H1 (cell line): ENCODE measurements at places on chromosomes 7 and 10. TPM values are rescaled to one million over a fixed set of nuclear protein-coding genes. Genes with fewer than 3 reads are reported as not detected.

DNA sequence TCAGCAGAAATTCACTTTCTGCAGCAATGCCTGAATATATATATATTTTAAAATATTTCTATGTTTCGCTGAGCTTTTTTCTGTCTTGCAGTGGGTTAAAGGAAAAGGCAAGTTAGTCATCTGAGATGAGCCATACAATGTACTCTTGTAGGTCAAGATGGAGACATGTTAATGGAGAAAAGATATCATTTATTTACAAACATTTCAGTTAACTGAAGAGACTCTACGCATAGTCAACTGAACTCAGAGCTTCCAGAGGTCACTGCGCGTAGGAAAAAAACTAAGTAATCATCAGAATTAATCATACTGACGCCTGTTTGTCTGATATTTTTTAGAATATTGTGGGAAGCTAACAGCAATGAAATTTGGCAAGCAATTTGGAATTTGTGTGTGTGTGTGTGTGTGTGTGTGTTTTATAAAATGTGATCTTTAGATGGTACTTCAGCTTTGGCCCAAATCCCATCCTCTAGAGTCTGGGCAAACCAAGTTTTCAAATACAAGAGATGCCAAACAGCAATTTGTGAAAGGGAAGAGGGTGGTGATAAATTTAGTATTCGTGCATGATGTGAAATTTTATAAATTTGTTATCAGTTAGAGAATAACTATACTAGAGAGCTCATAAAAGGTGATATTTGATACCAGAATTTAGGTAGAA is 193.9 kb upstream of the AGR3 start:
- no peak for DNase-seq

SFMBT2 gene
- 2.9 and 3.4 TPM in 2 replicates for polyA plus RNA-seq

DNA sequence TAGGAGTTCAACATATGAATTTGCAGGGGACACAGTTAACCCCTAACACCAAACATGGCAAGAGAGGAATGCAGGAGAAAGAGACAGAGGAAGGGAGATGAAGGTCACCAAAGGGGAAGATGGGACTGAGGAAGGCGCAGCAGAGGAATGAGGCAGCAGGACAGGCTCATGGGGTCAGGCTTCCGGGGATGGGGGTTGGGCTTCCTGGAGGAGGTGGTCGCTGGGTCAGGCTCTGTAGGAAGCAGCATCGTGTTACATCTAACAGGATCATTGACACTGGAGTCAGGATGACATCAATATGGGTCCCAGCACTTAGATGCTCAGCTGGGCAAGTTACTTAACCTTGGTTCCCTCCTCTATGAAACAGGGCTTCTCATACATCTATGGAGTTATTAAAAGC is 113.2 kb downstream of the NPTX2 start:
- DNase-seq, result no peak

GRCh38 chr7:19248681-19249080 is 103.5 kb upstream of the FERD3L start:
- no peak for DNase-seq

TMEM236 gene
- 0.02 TPM in 2 replicates for polyA plus RNA-seq

INMT gene
- 0.94 and 1.2 TPM in 2 replicates for polyA plus RNA-seq

DNA sequence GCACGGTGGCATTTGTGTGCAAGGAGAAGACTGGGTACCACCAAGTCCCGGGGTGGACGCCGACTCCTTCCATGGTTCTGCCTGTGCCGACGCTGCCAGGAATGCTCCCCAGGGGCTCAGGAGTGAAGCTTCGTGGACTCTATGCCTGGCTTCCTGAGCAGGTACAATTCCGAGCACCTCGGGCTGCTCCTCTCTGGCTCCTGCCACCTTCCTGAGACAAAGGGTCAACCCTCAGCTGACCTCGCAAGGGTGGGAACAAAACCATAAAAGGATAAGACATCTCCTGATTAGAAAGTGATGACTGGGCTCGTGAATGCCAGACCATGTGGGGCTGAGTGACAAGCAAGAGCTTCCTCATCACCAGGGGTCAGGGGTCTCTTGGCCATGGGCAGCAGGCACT is 31.8 kb downstream of the CALML3 start:
- DNase-seq, result no peak

DNA sequence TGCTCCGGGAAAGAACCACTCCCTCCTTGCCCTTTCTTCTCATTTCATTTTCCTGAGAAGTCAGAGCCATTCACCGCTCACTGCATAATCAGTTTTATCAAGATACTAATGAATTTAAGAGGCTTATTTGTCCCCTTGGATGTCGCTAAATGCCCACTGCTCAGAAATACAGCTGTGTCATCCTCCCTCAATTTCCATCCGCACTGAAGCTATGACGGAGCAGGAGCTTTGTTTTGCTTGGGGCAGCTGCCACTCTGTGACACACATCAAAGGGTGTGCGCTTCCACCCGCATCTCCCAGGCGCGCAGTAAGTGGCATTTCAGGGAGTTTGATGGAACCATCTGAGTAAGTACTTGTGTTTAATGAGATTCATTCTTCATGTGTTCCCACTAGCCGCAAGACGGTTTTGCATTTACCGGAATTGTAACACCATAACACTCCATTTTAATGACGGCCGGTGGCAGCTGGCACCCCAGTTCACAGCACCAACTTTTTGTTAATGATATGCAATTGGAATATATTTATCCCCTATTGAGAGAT is 103.8 kb upstream of the PARD3 start:
- DNase-seq, result no peak

- DNase-seq, result no peak
These were observed 91.0 kb downstream of the PAXIP1 start for GRCh38 chr7:154911862-154912455.

MMS19 gene
- 221 and 228 TPM in 2 replicates for polyA plus RNA-seq

GRCh38 chr10:43403911-43404703 is 4.9 kb downstream of the HNRNPF start:
- no peak for DNase-seq

EGFR gene
- 1.9 and 2.8 TPM in 2 replicates for polyA plus RNA-seq

- no peak for DNase-seq
These were observed 35.3 kb downstream of the PNLIPRP2 start for GRCh38 chr10:116656044-116656443.

GRCh38 chr10:12482587-12482986 is 133.2 kb downstream of the CAMK1D start:
- no peak for DNase-seq

VWA2 gene
- 2.9 and 3.7 TPM in 2 replicates for polyA plus RNA-seq

SPACDR gene
- 0.26 and 0.31 TPM in 2 replicates for polyA plus RNA-seq

CLEC5A gene
- not detected in 2 replicates for polyA plus RNA-seq

OPN4 gene
- not detected in 2 replicates for polyA plus RNA-seq

VENTX gene
- 5.6 and 7.8 TPM in 2 replicates for polyA plus RNA-seq

GRCh38 chr10:73586583-73586984 is 4.6 kb downstream of the USP54 start:
- DNase-seq, result no peak

GRCh38 chr7:98630149-98630548 is 13.1 kb downstream of the NPTX2 start:
- no peak for DNase-seq

CDC14C gene
- 0.09 TPM in 1 of 2 replicates, not detected in the other for polyA plus RNA-seq

LAMB1 gene
- polyA plus RNA-seq, result 31.9 and 61.6 TPM in 2 replicates

- no peak for DNase-seq
These were observed 80.6 kb downstream of the PTPRZ1 start for GRCh38 chr7:121953601-121954000.
